ENCODE measurements at places on chromosomes 12 and 14. TPM values are rescaled to one million over a fixed set of nuclear protein-coding genes. Genes with fewer than 3 reads are reported as not detected.

Gene OAS1
- 49.3 TPM for polyA plus RNA-seq

Gene DDN
- polyA plus RNA-seq: not detected

Gene PIANP
- polyA plus RNA-seq: 0.69 TPM

Gene AKAP3
- 1.1 TPM for polyA plus RNA-seq

Gene SLCO1C1
- polyA plus RNA-seq: not detected

Gene FAM216A
- 7.5 TPM for polyA plus RNA-seq

Gene KLRB1
- 196 TPM for polyA plus RNA-seq

Gene COL2A1
- polyA plus RNA-seq: not detected

Gene KRT4
- not detected for polyA plus RNA-seq

Gene TPPP2
- polyA plus RNA-seq: not detected

Gene GNPTAB
- 31.0 TPM for polyA plus RNA-seq

Gene PPP1R1A
- not detected for polyA plus RNA-seq

Gene CDKL1
- polyA plus RNA-seq: 12.0 TPM

Gene PIK3C2G
- polyA plus RNA-seq: not detected

Gene FAIM2
- polyA plus RNA-seq: 0.59 TPM

Gene DPF3
- 0.25 TPM for polyA plus RNA-seq

Gene CCNT1
- 14.0 TPM for polyA plus RNA-seq

Gene POTEM
- not detected for polyA plus RNA-seq

Gene RCOR1
- 0.09 TPM for polyA plus RNA-seq

Gene IFNG-AS1
- 11.3 TPM for polyA plus RNA-seq

Gene TSPAN11
- not detected for polyA plus RNA-seq

Gene RIPK3
- 6.2 TPM for polyA plus RNA-seq

Gene DENND5B
- 0.60 TPM for polyA plus RNA-seq

Measured in CD4-positive, alpha-beta memory T cell (primary cell).